ENCODE measurements at places on chromosomes 4 and X. TPM values are rescaled to one million over a fixed set of nuclear protein-coding genes. Genes with fewer than 3 reads are reported as not detected.

- DNase-seq, result no peak
Measured at GRCh38 chr4:128527946-128528576, 240.4 kb upstream of the PGRMC2 start.

DNA sequence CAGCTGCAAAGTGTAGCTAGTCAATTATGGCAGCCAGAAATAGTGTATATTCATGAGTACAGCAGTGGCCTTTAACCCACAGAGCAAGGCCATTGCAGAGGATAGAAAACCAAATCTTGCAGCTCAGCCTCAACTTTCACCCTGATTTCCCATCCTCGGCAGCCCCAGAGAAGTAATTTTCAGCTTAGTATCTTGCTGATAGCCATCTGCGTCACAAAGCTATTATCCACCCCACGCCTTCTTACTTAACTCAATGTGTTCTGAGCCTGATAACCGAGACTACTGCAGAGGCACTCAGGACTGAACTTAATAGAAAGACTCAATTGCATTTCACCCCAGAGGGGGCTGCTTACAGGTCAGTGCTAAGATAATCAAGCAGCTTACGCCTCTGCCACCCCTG is 174.5 kb upstream of the MAOA start:
- DNase-seq, result no peak

CACNA1F gene
- total RNA-seq, result 0.21 TPM

- no peak for DNase-seq
Measured at GRCh38 chr4:37998226-37998625, 38.0 kb downstream of the PTTG2 start.

DNA sequence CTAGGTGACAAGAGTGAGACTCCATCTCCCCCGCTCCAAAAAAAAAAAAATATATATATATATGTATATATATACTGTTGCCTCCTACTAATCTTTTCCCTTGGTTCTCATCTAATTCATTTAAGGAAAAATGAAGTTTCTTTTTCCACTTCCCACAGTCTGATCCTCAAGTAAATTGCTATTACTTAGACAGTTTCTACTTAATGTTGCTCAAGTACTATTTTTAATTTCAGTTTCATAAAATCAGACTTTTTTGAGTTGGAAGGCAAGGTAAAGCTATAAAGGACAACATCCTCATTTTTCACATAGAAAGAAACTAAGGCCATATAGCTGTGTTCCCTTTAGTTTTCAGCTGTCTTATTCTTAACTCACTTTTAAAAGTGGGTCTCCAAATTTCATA is 5.8 kb downstream of the RXFP1 start:
- no peak for DNase-seq

GRCh38 chrX:118115953-118116712 is 477 bp downstream of the KLHL13 start:
- no peak for DNase-seq

PPBP gene
- 1.4 TPM for total RNA-seq

Data from heart left ventricle (tissue), 16 donors.